Left ventricle myocardium inferior (tissue), 1 donor: ENCODE measurements at places on chromosomes 13 and 19. TPM values are rescaled to one million over a fixed set of nuclear protein-coding genes. Genes with fewer than 3 reads are reported as not detected.
A peak's percentile ranks its signal among the peaks of the same experiment; 100 is the strongest.

DNA sequence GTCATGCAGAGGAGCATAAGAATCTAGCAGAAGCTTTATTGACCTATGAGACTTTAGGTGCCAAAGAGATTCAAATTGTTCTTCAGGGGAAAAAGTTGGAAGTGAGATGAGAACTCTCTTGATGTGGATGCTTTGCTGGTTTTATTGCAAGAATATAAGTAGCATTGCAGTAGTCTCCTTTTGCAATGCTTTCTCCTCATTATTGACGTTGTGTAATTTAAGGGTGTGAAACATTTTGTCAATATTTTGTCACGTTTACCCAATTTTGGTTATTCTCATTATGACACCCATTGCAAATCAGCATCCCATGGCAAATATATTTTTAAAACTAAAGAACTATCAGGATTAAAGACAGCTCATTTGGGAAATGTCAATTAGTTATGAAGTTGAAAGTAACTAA, 11.9 kb upstream of the LILRB5 start:
- H3K4me1 ChIP-seq: no peaks in the 10 kb centered on the region
- H3K27me3 ChIP-seq: peaks cover 70% of the 10 kb centered on the region
- DNase-seq: no peak
- H3K27ac ChIP-seq: no peak overlapping the region
- H3K36me3 ChIP-seq: no peaks in the 10 kb centered on the region
- H3K4me3 ChIP-seq: no peak overlapping the region

DNA sequence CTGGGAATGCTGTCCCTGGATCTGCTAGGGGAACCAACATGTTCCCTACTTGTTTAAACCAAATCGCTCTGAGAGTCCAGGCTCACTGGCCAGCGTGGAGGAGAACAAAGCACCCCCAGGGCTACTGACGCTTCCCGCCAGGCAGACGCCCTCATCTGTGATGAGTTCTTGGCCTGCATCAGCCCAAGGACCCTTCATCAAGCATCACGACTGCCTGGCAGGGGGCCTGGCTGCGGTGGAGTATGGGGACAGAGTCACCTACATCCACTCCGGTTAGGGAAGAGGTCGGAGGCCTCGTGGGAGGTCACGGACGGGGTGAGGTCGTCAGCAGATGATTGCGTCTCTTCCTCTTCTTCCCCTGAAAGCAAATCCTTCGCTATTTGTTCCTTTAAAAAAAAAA, 17.7 kb downstream of the MIER2 start:
- peaks cover 92% of the 10 kb centered on the region for H3K36me3 ChIP-seq
- H3K4me3 ChIP-seq: no peak overlapping the region
- H3K27ac ChIP-seq: no peak overlapping the region
- no peaks in the 10 kb centered on the region for H3K27me3 ChIP-seq
- peaks cover 5% of the 10 kb centered on the region for H3K4me1 ChIP-seq

GRCh38 chr19:39139971-39140453, 14.4 kb downstream of the PAK4 start:
- peaks cover 46% of the 10 kb centered on the region for H3K4me1 ChIP-seq
- no peak overlapping the region for H3K4me3 ChIP-seq
- no peak for DNase-seq
- no peaks in the 10 kb centered on the region for H3K36me3 ChIP-seq
- H3K27me3 ChIP-seq: no peaks in the 10 kb centered on the region

DNA sequence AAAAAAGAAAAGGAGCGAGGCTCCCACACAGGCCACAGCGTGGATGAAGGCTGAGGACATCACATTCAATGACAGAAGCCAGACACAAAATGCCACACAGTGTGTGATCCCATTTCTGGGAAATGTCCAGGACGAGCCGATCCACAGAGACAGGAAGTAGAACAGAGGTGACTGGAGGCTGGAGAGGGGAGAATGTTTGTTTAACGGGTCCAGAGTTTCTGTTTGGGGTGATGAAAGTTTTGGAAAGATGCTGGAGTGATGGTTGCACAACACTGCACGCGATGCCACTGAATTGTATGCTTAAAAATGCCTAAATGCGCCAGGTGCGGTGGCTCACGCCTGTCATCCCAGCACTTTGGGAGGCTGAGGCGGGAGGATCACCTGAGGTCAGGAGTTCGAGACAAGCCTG, 650 bp upstream of the FUT5 start:
- no peak overlapping the region for H3K4me3 ChIP-seq
- no peaks in the 10 kb centered on the region for H3K27me3 ChIP-seq
- H3K4me1 ChIP-seq: no peaks in the 10 kb centered on the region

DNA sequence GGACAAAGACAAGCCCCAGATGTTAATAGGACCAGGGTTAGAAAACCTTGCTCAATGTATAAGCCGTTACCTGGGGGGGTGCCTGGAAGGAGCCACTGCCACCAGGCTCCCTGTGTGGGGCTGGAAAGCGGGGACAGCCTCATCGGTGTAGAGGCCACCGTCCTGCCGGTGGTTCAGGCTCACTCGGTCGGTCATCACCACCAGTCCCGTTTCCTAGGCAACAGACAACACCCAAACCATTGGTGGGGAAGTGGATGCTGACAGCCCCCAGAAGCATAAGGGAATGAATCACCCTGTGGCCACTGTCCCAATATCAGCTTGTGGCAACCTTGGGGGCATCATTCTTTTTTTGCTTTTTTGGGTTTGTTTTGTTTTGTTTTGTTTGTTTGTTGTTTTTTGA, 55.8 kb downstream of the CPAMD8 start:
- no peaks in the 10 kb centered on the region for H3K4me1 ChIP-seq
- H3K27ac ChIP-seq: no peak overlapping the region
- no peaks in the 10 kb centered on the region for H3K27me3 ChIP-seq
- no peak overlapping the region for H3K4me3 ChIP-seq
- no peak for DNase-seq
- peaks cover 15% of the 10 kb centered on the region for H3K36me3 ChIP-seq

GRCh38 chr13:82947683-82948082, 934.6 kb downstream of the SLITRK1 start:
- DNase-seq: no peak
- no peak overlapping the region for H3K4me3 ChIP-seq
- H3K27me3 ChIP-seq: no peaks in the 10 kb centered on the region
- no peaks in the 10 kb centered on the region for H3K4me1 ChIP-seq

GRCh38 chr19:590396-590745, 690 bp downstream of the HCN2 start:
- no peak overlapping the region for H3K27ac ChIP-seq
- no peaks in the 10 kb centered on the region for H3K36me3 ChIP-seq
- peak overlapping the region; percentile 60 for H3K4me3 ChIP-seq
- H3K4me1 ChIP-seq: peaks cover 36% of the 10 kb centered on the region
- no peak for DNase-seq

DNA sequence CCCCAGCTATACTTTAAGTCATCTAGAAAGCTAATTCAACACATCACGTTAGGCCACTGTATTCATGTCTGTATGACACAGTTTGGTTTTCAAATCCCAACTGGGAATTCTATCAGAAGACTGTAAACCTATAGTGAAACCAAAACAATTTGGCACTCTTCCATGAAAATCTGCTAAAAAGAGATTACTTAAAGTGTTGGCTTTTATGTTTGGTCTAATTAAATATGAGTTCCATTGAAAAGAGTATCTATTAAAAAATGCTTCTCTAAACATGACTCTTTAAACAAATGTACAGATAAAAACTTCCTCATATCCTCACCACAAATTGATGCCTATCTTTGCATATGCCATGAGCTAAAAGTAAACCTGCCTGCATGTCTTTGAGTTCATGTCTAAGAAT, 25.4 kb downstream of the PCDH9 start:
- peaks cover 9% of the 10 kb centered on the region for H3K4me1 ChIP-seq
- H3K4me3 ChIP-seq: no peak overlapping the region
- H3K27me3 ChIP-seq: no peaks in the 10 kb centered on the region
- H3K36me3 ChIP-seq: no peaks in the 10 kb centered on the region
- DNase-seq: no peak

DNA sequence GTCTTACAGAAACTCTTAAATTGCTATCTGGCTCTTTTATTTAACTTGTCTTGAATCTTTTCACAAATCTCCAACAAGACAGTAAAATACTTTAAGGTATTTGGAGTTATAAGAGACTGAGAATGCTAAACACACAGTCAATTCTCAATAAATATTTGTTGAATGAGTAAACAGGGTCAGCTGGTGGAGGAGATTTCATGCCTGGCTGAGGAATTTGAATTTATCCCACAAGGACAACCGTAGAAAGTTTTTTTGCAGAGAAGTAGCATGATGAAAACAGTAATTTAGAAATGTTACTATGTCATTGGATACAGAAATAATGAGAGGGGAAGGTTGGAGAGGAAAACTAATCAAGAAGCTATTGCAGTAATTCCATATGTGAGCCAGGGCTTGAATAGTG, 1223.7 kb downstream of the PCDH17 start:
- no peak overlapping the region for H3K4me3 ChIP-seq
- H3K4me1 ChIP-seq: no peaks in the 10 kb centered on the region
- no peak overlapping the region for H3K27ac ChIP-seq
- DNase-seq: no peak
- no peaks in the 10 kb centered on the region for H3K36me3 ChIP-seq

GRCh38 chr19:10003271-10003670, 7.0 kb downstream of the COL5A3 start:
- H3K27me3 ChIP-seq: peaks cover 95% of the 10 kb centered on the region
- H3K36me3 ChIP-seq: peaks cover 35% of the 10 kb centered on the region

DNA sequence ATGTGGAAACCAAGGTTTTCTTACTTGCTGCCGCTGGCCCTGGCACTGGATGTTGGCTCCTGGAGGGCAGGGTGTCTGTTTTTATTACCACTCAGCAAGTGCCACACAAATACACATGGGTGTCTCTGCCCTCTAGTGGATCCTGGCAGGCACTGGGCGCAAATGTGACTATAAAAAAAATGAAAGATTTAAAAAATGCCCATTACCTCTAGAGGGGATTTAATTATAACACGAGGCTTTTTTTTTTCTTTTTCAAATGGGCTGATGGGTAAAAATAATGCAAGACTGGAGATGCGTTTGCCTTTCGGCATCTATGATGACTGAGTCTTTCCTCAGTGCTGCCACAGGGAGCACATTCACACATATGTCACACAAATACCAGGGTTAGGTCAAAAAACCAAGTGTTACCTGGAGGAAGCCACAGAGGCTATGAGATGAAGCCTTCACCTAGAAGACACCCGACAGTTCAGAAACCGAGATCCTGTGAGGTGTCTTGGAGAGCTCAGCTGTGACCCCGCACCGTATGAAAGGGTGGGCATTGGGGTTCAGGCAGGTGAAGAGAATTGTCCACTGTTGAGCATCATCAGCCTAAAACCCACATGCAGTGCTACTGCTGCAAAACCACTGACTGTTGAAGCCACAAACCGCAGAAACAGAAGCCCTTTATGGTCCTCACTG, 25.7 kb downstream of the CHAMP1 start:
- no peak overlapping the region for H3K4me3 ChIP-seq
- H3K36me3 ChIP-seq: no peaks in the 10 kb centered on the region
- no peaks in the 10 kb centered on the region for H3K4me1 ChIP-seq
- H3K27ac ChIP-seq: no peak overlapping the region
- DNase-seq: peak; percentile 18
- H3K27me3 ChIP-seq: no peaks in the 10 kb centered on the region

GRCh38 chr19:5314012-5314906, 26.4 kb downstream of the PTPRS start:
- H3K4me1 ChIP-seq: no peaks in the 10 kb centered on the region
- H3K36me3 ChIP-seq: no peaks in the 10 kb centered on the region
- no peak for DNase-seq
- H3K27me3 ChIP-seq: peaks cover 58% of the 10 kb centered on the region
- H3K4me3 ChIP-seq: no peak overlapping the region
- H3K27ac ChIP-seq: no peak overlapping the region

- H3K27me3 ChIP-seq: no peaks in the 10 kb centered on the region
- peaks cover 31% of the 10 kb centered on the region for H3K4me1 ChIP-seq
- peak overlapping the region; percentile 40 for H3K27ac ChIP-seq
- DNase-seq: peak; percentile 54
- H3K4me3 ChIP-seq: no peak overlapping the region
- no peaks in the 10 kb centered on the region for H3K36me3 ChIP-seq
These were observed 279.8 kb downstream of the DNAJC15 start for GRCh38 chr13:43303033-43303729.

GRCh38 chr13:20001366-20002190, 43.1 kb downstream of the ZMYM2 start:
- H3K36me3 ChIP-seq: peaks cover 49% of the 10 kb centered on the region
- no peak overlapping the region for H3K4me3 ChIP-seq
- no peak overlapping the region for H3K27ac ChIP-seq
- no peak for DNase-seq
- peaks cover 54% of the 10 kb centered on the region for H3K4me1 ChIP-seq
- H3K27me3 ChIP-seq: no peaks in the 10 kb centered on the region

DNA sequence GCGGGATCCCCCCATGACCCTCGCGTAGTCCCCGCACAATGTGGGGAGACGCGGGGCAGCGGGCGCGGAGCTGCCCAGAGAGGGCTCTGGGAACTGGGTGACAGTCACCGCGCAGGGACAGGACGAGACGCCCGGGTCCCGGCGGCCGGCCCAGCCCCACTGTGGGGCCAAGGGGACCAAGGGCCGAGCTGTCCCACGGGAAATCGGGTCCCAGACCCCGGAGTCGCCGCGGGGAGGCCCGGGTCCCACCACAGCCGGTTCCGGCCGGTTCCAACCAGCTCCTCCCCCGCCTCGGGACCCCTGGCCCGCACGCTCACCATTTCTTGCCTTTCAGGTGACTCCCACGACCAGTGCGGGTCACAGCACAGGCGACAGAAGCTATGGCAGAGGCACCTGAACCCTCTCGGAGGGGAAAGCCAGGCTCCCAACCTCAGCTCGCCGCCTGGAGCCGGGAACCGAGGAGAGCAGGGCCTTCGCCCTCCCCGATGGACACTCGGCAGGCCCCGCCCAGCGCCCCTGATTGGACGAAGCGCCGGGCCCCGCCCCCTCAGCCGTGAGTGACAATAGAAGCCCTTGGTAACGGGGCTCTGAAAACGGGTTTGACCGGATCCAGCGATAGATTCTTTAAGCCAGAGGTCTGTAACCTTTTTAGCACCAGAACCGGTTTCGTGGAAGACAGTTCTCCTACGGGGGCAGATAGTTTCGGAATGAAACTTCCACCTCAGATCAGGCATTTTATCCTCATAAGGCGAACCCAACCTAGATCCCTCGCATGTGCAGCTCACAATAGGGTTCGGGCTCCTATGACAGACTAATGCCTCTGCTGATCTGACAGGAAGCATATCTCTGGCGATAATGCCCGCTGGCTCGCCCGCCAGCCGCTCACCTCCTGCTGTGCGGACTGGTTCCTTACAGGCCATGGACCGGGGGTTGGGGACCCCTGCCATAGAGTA, at the start of gene ZNF433:
ZNF433 (minus strand) TSS at position 460 of the 953 bp plus-strand sequence; CDS start at position 320, 140 bp downstream.
- H3K4me1 ChIP-seq: peaks cover 23% of the 10 kb centered on the region
- DNase-seq: peak; percentile 96
- H3K27ac ChIP-seq: peak within 1 kb of the TSS; percentile 86
- no peaks in the 10 kb centered on the region for H3K36me3 ChIP-seq

USHBP1 gene
- 7.0 TPM for total RNA-seq

IFNL2 gene
- not detected for total RNA-seq

ANKRD24 gene
- 0.22 TPM for total RNA-seq

PRX gene
- total RNA-seq: 3.3 TPM

CEACAM6 gene
- 0.11 TPM for total RNA-seq

C5AR2 gene
- 0.38 TPM for total RNA-seq

DMKN gene
- 7.9 TPM for total RNA-seq

F2RL3 gene
- 1.1 TPM for total RNA-seq
